ENCODE measurements at places on chromosomes 3 and 15.
A peak's percentile ranks its signal among the peaks of the same experiment; 100 is the strongest.

- no peak overlapping the region for H3K4me3 ChIP-seq
- H3K36me3 ChIP-seq: no peaks in the 10 kb centered on the region
- no peaks in the 10 kb centered on the region for H3K27me3 ChIP-seq
- no peak overlapping the region for H3K27ac ChIP-seq
Measured at GRCh38 chr3:10808974-10809373, 7.1 kb upstream of the SLC6A11 start.

- H3K4me1 ChIP-seq: peaks cover 13% of the 10 kb centered on the region
- H3K27ac ChIP-seq: no peak overlapping the region
- no peaks in the 10 kb centered on the region for H3K27me3 ChIP-seq
- H3K36me3 ChIP-seq: no peaks in the 10 kb centered on the region
- H3K4me3 ChIP-seq: no peak overlapping the region
- DNase-seq: peak; percentile 9
Measured at GRCh38 chr3:156655819-156656550, 18.4 kb upstream of the TIPARP start.

DNA sequence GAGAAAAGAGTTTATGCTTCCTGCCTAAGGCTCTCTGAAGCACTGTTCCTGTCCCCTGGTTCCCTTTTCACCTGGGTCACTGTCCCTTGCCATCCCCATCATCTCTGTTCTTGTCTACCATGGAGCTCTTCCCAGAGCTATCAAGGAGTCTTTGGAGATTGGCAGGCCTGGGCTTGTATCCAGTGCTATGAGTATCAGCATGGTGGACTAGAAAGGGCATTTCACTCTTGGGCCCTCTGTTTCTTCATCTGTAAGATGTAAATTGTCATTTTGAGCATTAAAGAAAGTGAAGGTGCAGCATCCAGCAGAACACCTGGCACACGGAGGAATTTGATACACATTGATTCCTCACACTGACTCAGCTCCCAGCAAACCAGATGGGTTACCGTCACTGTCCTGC is 388.2 kb downstream of the CACNA2D3 start:
- no peak overlapping the region for H3K4me3 ChIP-seq
- DNase-seq: no peak
- H3K27ac ChIP-seq: no peak overlapping the region
- H3K4me1 ChIP-seq: no peaks in the 10 kb centered on the region
- H3K27me3 ChIP-seq: no peaks in the 10 kb centered on the region
- H3K36me3 ChIP-seq: no peaks in the 10 kb centered on the region

GRCh38 chr15:69762373-69763148 is 309.9 kb downstream of the RPLP1 start:
- no peaks in the 10 kb centered on the region for H3K36me3 ChIP-seq
- no peaks in the 10 kb centered on the region for H3K27me3 ChIP-seq
- H3K4me1 ChIP-seq: peaks cover 55% of the 10 kb centered on the region
- no peak for DNase-seq
- no peak overlapping the region for H3K4me3 ChIP-seq

DNA sequence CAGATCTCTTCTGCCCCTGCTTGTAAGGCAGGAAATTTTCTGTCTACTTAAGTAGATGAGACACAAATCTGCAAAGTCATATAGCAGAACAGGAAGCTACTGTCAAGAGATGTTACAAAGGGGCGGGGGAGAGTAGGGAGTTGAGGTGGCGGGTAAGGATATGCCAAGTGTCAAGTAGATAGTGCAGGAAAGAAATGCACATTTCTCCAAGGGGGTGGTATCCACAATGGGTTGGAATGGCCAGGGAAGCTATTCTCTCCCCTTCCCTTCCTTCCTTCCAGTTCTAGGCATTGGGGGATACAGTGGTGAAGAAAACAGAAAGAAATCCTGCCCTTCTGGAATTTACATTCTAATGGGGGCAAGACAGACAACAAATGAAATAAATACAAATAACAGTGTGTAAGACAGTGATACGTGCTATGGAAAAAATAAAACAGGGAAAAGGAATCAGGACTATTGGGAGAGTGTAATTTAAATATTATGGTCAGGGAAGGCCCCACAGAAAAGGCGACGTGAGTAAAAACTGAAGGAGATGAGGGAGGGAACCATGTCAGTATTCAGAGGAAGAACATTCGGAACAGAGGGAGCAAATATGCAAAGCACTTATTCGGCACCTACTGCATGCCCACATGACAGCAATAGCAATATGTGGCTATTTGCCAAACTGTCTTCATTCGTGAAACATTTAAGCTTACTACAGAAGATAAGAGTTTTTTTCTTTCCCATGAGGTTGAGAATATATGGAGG is 42.8 kb upstream of the RNU6-1 start:
- H3K27ac ChIP-seq: no peak overlapping the region
- no peaks in the 10 kb centered on the region for H3K27me3 ChIP-seq
- H3K4me3 ChIP-seq: no peak overlapping the region
- no peaks in the 10 kb centered on the region for H3K36me3 ChIP-seq
